ENCODE measurements at places on chromosomes 2 and 18.
A peak's percentile ranks its signal among the peaks of the same experiment; 100 is the strongest.

- no peak for DNase-seq
Measured at GRCh38 chr2:30177956-30178355, 31.1 kb downstream of the YPEL5 start.

DNA sequence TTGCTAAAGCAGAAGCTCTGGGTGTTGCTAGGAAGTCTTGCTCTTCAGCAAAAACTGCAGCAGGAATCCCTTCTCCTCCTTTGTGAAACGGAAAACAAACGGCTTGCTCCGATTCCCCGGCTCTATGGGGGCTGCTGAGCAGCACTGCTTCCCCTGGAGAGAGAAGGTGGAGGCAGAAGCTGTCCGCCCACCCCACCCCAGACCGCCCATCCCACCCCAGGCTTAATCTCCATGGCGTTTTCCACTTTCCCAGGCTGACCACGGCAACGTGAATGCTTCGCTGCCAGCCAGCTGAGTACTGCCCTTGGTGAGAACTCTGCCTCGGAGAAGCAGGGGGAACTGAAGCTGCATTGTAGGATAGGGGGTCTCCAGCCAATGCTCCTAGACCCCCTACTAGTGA, 139.2 kb downstream of the BCL2 start:
- no peak for DNase-seq

DNA sequence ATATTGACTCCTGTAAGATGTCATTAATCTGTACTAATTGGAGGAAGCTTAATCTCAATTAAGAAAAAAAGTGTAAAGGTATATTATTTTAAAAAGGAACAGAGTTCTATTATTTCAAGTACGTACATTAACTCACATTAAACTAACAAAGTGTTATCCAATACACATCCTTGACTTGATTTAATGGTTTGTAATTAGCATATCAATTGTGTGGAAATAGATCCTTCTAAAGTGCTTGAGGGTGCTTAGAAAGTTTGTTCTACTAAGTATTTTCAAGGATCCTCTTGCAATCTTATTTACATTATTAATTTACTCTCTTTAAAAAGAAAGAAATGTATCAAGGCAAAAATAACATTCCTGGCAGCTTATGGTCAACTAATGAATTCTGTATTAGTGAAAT, 720.3 kb downstream of the KCNJ3 start:
- no peak for DNase-seq

DNA sequence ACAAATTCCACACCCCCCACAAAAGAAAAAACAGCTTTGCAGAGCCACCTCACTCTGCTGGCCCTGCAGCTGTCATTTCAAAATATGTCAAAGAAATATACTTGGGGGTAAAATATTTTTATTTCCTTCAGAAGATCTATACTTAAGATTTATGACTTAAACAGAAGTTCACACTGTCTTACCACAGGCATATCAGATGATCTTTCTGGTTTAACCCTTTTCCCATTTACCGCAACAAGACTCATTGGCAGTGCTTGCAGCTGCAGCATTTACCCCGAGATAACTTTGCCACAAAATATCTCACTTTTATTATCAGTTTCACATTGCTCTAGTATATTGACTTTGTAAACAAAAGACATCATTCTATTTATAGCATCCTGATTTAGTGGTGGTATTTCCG, 21.6 kb upstream of the SLC35G4 start:
- no peak for DNase-seq

DNA sequence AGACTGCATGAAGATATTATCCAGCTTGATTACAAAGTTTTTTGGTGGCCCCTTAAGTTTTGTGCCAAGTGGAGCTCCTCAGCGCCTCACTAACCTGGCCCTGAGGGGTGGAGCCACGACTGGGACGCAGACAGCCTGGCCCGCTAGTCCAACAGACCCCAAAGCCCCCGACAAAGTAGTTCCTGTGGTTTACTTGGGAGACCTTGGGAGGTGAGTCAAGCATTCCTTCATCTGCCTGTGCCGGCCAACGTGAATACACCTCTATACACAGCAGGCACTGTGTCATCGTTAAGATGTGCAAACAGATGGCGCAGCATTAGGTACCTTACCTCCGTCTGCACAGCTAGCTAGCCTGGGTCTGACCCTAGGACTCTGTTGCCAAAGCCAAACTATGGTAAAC, 55.0 kb upstream of the LAMA1 start:
- DNase-seq = no peak

DNA sequence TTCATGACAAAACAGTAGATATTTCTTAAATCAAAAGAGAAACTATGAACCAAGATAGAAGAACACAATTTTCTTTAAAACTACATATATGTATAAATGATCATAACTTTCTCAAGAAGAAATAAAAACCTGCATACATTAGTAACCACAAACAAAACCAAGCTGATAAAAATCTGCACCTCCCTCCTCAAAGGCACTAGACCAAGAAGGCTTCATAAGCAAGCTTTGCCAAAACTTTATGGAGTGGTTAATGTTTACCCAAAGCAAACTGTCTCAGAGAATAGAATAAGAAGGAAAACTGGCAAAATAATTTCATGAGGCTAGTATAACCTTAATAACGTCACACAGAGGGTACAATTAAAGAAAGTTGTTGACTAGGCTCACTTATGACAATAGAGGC, 138.3 kb downstream of the ZBTB7C start:
- no peak for DNase-seq

- no peak for DNase-seq
Measured at GRCh38 chr2:217513258-217513657, 489.5 kb downstream of the TNS1 start.

DNA sequence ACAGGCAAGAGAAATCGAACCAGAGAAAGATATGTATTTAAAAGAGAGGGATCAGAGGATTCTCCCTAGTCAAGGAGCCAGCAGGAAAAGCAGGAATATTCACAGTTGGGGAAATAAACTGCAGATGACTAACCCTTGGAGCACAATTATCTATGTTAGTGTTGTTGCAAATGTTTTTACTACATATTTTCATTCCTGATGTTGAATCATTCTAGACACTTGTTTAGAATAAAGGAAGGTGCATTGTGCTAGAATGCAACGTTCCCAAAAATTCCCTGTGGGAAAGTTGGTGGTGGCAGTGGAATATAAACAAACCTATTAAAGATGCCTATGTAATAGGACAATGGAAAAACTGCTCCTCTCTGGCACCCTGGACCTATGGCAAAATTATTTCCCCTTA, 63.3 kb downstream of the DTNA start:
- peak; percentile 66 for DNase-seq

- DNase-seq = no peak
Measured at GRCh38 chr2:31011587-31011986, 126.7 kb downstream of the GALNT14 start.

- DNase-seq = no peak
Measured at GRCh38 chr2:95053543-95053942, 28.0 kb downstream of the MAL start.

- peak; percentile 23 for DNase-seq
Measured at GRCh38 chr2:75035444-75036353, 77.3 kb downstream of the POLE4 start.

- DNase-seq = no peak
Measured at GRCh38 chr2:130302164-130302886, 40.4 kb upstream of the IMP4 start.

DNA sequence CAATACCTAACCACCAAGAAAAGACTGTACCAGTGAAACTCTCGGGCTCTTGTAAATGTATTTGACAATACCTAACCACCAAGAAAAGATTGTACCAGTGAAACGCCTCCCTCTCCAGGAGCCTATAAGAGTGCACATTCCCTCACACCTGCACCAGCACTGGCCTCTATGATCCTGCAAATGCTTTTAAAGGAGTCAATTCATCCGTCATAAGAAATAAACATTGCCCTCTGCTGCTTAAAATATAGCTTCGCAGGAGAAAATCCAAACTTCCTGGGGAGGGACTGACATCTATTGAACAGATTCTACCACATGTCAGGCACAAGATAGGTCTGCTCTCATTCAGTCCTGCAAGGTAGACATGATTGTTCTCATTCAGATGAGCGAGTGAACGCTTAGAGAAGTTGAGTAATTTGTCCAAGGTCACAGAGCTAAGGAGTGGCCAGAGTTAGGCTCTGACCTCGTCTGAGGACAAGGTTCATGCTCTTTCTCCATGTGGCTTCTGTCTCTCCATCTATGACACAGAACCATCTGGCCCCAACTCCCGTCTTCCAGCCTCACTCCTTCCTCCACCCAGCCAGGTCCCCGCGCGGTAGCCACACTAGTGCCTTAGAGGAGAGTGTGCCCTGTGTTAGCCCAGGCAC, 38.7 kb downstream of the MCFD2 start:
- peak; percentile 89 for DNase-seq

DNA sequence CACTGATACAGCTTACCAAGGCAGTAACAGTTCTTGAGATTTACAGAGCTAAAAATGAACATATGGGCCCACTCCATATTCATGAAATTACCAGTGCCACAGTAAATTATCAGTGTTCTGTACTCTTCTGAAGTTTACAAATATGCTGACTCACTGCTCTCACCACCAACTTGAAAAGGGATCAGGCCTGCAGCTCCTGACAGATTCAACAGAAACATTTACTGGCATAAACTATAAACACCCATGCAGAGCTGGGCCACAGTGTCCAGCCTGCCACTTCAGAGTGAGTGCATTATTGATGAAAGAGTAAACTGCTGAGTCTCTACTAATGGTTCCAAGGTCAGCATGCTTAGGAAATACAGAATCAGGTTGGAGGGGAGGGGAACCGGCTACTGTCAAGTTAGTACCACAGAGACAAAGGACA, 83.1 kb downstream of the FARSB start:
- peak; percentile 44 for DNase-seq

DNA sequence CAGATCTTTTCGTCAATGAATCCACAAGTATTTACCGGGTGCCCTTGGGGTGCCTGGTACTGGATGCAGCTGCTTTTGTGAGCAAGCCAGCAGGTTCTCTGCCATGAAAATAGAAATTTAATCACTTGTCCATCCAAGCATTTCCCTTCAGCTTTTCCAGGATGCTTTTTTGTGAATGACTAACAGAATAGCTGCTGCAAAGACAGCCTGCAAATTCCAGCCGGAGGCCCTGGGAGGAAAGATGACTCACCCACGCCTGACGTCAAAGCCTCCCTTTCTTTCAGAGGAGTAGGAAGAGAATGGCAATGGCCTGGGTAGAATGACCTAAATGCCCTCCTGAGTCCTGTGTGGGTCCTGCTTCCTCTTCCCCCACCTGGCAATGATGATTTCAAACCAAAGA, 111.9 kb downstream of the AP1S3 start:
- DNase-seq = peak; percentile 98

- peak; percentile 45 for DNase-seq
Measured at GRCh38 chr2:222038067-222038802, 260.6 kb downstream of the PAX3 start.

GRCh38 chr18:80119111-80119510, 10.0 kb downstream of the ADNP2 start:
- no peak for DNase-seq

DNA sequence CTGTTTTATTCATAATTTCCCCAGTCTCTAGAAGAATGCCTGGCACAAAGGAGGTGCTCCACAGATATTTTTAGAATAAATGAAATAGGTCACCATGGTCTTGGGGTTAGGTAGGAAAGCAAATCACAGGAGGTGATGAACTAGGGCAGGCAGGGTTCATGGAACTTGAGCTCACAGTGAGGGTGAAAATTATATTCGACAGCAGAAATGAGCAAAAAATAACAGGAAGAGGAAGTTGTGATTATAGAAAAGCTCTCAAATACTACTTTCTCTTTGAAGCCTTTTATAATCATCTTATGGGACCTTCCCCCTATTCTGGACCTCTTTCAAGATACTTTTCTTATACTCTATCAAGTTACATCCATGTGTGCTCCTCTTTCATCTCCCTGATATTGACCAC, 4.5 kb upstream of the CREB1 start:
- no peak for DNase-seq

GRCh38 chr2:98658816-98659490, 50.6 kb downstream of the UNC50 start:
- DNase-seq = no peak

DNA sequence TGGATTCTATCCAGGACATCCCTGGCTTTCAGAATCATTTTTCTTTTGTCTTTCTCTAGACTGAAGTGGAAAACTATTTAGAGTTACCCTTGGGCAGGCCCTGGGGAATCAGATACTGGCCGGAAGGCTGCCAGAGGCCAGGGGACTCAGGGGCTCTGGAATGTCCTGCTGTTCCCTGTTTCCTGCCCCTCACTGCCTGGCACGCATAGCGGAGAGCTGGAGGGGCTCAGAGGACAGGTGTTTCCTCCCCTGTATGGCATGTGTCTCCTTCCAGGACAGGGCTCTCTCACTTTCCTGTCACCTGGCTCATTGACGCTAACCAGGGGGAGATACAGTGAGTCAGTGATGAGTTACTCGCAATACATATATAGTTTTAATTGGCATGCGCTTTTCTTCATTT, 38.8 kb downstream of the DYSF start:
- no peak for DNase-seq

Data from GM23248 (cell line).